Sciatic nerve (tissue), 2 donors: ENCODE measurements at places on chromosomes 6 and 20.

GRCh38 chr6:46000905-46001304 is 14.8 kb downstream of the CLIC5 start:
- DNase-seq: no peak

DNA sequence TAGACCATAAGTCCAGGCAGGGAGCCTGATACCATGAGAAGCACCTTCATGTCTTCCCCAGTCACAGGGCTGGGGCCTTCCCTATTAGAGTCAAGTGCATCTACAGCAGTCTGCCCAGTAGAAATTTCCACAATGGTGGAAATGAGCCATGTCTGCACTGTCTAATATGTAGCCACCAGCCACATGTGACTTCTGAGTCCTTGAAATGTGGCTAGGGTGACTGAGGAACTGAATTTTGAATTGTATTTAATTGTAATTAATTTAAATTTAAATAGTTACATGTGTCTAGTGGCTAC is 300.2 kb downstream of the CLIC5 start:
- DNase-seq: no peak

GRCh38 chr20:16005021-16005914 is 568.0 kb downstream of the KIF16B start:
- no peak for DNase-seq

DNA sequence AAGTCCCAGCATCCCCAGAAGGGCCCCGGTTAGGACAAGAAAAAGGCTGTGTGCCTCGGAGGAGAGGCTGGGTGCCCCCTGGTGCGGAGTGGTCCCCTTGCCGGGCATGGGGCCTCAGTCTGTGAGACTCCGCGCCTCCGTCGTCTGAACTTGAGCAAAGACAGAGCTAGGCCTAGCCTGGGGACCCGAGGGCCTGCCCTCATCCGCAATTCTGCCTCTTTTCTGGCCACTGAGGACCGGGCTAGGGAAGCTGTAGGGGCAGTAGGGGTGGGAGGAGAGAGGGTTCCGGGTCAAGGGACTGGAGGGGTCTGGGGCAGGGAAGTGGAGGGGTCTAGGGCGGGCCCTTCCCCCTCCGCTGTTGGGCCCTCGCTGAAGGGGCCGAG is 550 bp upstream of the HSPA12B start:
- no peak for DNase-seq

DNA sequence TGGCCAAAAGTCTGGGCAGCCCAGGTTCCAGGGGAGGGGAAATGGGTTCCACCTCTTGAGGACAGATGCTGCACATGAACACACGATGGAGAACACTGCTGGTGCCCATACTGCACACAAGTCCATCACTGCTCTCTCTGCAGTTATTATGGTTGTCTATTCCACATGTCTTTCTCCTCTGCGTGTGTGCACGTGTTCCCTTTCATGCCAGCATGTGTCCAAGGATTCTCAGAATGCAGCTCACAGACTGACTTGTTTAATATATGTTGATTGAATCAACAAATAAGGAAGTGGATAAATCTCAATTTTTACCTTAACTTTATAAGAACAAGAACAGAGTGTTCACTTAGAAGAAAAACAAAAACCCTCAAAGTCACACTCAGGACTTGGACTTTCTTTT is 158.9 kb downstream of the FNDC1 start:
- no peak for DNase-seq

DNA sequence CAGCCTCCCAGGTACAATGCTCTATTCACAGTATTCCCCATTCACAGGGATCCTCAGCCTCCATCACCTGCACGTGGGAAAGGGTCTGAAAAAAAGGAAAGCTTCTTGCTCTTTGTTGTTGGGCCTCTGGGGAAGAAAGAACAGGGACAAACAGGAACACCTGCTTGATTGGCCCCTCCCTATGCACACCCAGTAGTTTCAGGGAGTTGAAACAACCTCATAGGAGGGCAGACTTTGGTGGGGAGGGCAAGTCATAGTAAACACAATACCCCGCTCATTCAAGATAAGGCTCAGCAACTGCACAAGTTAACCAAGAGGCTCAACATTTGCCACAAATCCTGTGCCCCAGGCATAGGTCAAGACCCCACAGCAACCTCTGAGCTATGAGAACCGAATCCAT is 1.7 kb downstream of the GHRH start:
- DNase-seq: no peak

GRCh38 chr6:32439139-32439538 is 548 bp upstream of the HLA-DRA start:
- DNase-seq: no peak

GRCh38 chr6:108120311-108120710 is 45.5 kb upstream of the NR2E1 start:
- no peak for DNase-seq

DNA sequence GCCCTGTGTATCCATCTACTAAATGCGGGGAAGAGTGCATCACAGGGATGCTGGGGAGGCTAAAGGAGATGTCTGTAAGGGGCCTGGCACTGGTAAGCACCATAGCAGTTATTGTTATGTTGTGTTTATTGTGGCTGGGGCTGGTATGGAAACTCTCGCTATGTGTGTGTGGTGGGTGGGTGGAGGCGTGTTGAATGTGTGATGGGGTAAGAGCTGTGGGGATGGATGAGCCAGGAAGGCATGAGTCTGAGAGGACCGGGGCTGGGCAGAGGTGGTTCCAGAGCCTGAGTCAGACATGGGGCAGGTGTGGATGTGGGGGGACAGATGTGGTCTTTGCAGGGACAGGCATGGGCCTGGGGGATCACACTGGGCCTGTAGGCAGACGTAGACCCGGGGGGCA is 88.1 kb downstream of the GRM4 start:
- DNase-seq: no peak

DNA sequence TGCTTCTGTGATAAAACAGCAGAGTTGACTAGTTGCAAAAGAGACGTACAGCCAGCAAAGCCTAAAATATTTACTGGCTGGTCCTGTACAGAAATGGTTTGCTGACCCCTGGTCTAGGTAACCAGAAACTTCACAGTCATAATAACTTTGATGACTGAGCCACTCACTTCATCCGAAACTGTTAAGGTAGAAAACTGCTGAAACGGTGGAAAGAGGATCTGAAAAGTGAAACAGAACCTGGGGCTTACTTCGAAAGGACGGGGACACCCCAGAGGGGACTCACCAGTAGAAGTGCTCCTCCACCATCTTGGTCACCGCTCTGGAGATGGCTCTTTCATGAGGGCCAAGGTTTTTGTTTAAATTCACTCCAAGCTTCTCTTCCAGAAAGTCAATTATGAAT is 16.4 kb downstream of the FAXC start:
- no peak for DNase-seq

DNA sequence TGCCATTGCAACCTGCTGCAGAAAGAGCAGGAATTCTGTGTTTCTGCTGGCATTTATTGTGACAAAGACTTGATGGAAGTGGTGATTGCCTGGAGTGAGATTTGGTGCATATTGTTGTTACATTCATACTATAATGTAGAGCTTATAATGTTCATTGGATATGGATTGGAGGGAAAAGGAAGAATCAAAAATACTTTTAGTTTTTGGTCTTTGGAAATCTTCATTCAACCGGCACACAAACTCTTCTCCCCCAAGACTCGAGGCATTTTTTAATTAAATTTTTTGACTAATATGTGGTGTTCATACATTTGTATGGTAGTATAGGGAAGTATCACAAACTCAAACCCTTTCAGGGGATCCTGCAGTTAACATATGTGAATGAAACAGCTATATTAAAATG is 380.8 kb downstream of the DOK5 start:
- no peak for DNase-seq

DNA sequence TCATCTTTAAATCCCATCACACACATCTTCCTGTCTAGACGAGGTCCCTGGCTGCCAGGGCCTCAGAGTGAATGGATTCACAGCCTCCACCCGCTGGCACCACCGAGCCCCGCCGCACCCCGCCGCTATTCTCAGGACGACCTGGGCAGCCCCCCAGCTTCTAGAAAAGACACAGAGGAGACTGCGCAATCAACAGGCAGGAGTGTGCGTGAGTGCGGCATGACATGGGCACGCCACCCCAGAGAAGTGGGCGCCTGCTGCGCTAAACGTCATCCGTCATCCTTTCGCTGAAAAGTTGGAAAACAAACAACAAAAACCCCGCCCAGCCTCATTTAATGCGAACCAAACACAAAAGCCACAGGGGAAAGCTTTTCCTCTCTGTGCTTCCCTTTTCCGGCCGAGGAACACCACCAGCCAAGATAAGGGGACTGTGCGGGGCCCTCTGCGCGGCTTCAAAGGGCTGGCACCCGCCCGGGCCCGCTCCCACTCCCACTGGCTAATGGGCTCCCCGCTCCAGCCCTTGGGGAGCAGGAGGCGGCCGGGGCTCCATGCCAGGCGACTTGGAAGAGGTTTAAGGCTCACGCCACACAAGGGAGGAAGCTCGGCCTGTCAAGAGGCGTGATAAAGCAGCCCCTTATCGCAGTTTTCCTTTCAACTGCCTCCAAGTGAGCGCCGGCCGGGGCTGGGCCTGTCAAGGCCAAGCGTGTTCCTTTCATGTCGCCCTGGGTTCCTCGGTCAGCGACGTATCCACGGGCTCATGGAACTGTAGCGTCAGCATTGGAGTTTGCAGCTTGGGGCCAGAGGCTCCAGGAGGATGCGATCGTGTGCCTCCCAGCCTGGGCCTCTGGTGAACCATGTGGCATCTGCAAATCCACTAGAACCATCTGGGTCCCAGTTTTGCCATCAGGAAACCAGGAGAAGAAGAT is 50.1 kb downstream of the NFATC2 start:
- peak; percentile 71 for DNase-seq

DNA sequence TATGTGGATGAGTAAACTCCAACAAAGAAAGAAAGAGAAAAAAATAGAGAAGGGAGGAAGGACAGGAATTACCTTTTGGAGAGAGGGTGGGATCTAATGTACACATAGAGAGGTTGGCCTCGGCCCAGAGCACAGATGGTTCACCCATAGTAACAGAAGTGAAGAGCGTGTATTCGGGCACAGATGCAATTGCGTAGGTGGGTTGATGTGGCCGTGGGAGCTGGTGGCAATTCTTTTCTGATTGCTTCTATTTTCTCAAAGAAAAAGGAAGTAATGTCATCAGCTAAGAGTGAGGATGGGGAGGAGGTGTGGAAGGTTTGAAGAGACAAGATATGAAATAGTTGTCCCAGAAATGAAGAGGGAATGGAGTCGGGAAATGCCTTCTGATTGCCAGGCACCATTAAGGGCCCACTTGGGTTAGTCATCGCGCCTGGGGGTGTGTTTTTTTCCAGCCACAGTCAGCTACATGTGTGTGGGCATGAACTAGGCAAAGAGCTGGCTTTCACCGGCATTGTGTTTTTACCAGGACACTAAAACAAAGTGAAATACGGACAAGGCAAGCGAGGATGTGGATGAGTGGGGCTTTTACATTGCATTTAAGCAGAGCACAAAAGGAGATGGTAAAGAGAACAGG is 158.7 kb downstream of the SYNE1 start:
- no peak for DNase-seq

GRCh38 chr6:51765230-51765629 is 322.2 kb downstream of the PKHD1 start:
- no peak for DNase-seq

DNA sequence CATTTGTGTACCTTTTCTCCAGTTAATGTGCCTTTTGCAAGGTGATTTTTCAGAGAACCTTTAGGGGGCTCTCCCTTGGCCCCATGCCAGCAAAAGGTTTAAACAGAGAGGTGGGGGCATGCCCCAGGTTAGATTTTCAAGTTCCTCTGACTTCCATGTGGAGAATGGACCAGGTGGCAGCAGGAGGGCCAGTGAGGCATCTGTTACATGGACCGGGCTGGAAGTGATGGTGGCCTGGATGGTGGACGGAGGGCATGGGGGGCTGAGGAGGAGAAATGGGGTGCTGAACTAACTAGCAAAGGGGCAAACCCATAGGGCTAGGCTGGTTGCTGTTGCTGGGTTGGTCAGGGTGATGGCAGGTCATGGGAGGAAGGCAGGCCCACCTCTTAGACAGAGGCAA is 20.7 kb upstream of the BPI start:
- no peak for DNase-seq

- no peak for DNase-seq
Measured at GRCh38 chr20:20217621-20218020, 150.3 kb upstream of the INSM1 start.

GRCh38 chr6:166523782-166524559 is 62.5 kb downstream of the RAMACL start:
- no peak for DNase-seq

DNA sequence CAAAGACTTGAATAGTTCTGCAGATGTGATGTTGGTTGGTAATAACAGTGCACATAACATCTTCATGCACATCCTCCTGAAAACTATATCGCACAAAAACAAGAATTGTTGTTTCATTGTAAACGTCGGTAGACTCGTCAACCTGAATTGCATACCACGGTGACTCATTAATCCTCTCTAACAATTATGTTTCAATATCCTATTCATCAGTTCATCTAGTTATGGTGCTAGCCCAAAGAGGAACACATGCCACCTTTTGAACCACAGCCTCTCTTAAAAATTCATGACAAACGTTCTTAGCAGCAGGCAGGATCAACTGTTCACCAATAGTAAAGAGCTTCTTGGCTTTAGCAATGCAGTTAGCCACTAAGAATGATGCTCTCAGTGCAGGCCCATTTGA is 25.0 kb downstream of the CRYBG1 start:
- no peak for DNase-seq

- peak; percentile 71 for DNase-seq
Measured at GRCh38 chr20:39268981-39269461, 306.9 kb downstream of the DHX35 start.

DNA sequence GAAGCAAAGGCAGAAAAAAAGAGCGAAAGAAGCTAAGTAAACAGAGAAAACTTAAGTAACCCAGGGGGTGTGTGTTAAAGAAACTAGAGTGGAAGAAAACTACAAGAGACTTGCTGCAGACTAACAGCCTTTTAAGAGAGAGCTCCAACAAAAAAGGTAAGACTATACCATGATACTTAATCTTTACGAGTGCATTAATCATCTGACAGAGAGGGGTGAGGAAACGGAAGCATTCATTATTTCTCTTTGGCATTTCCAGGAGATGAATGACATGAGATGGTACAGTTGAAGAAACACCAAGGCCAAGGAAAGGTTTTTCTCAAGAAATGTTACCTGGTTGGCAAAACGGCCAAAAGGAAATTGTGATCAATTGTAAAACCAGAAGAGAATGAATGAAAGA is 906.8 kb downstream of the QKI start:
- DNase-seq: no peak

DNA sequence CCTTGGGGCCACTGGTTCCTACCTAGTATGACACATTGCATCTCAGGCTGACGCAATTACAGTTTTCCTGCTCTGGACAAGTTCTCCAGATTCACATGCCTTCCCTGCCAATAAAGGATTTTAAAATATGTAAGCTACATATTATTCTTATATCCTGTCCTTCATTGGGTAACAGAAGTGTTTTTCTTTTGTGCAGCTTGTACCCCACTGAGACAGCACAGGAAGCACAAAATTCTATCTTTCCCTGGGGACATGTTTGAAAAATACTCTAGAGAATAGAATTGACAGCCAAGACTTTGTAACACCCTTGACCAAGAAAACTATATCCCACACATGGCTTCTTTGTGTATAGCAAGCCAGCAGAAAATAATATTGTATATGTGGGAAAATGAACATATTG is 456.8 kb downstream of the MAFB start:
- DNase-seq: no peak
